Stimulated activated naive CD8-positive, alpha-beta T cell treated with anti-CD3 and anti-CD28 coated beads, Interleukin-15, amount 100 ng/mL, for 72 hours (primary cell): ENCODE measurements at places on chromosomes 12 and 14.

DNA sequence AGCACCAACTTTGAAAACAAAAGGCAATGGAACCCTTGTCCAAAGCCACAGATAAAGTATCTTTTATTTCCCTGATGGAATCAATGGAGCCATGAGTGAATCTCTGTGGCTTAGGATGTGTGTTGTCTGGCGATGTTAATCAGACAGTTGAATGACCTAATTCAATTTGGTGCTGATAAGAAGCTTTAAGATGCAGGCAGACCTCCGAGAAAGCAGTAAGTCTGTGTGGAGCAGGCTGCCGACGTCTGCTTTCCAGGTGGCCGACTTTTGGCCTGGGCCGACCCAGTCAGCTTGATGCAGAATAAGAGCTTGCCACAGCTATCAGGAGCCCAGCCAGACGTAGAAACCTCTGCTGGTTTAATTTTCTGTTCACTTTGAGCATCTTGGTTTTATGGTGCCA, 21.1 kb upstream of the TMEM132C start:
- DNase-seq: no peak

DNA sequence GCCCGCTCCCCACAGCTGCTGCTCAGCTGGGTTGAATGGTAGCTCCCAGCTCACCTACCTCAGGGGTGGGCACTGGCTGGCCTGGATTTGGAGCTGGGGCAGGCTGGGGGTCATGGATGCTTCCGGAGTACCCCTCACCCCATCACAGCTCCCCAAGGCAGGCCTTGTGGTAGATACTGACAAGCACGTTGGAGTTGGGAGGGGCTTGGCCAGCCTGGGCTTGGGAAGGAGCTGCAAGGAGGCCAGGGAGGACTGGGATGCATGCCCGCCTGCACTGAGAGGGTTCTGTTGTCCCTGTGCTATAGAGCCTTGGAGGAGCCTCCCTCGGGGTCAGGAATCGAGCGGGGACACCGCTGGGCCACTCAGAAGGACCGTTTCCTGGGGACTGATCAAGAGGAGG, 14.2 kb downstream of the TMEM63C start:
- no peak for DNase-seq

DNA sequence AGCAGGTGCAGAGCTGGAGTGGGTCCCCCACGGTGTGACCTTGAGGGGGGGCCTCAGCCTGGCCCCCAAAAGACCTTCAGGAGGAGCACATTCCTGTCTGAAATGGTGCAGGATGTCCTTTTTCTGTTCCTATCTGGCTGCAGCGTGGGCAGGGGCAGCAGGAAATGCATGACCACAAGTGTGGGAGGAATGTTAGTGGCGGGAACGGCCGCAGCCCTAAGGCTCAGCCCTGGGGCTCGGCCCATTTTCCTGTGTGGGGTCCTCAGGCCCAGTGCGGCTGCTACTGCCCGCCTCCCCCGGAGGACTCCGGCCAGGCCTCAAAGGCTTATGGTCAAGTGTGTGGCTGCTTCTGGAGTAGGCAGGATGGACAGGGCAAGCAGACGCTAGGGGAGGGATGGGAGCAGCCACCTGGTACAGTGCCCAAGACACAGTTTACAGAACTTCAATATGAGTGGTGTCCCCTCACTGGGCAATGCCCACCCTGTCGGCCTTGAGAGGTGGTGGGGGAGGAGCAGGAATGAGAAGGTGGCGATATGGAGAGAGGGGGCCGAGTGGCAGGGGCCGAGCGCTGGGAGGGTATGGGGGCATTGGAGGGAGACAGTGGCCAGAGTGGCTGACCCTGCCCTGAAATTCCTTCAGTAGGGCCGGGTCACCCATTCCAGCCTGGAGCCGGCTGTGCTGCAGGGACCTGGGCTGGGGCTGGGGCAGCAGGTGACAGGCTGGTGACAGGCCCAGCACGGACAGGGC, 137.4 kb downstream of the CALM1 start:
- no peak for DNase-seq

- DNase-seq: no peak
These were observed 108.5 kb downstream of the DUSP6 start for GRCh38 chr12:89243771-89244170.

DNA sequence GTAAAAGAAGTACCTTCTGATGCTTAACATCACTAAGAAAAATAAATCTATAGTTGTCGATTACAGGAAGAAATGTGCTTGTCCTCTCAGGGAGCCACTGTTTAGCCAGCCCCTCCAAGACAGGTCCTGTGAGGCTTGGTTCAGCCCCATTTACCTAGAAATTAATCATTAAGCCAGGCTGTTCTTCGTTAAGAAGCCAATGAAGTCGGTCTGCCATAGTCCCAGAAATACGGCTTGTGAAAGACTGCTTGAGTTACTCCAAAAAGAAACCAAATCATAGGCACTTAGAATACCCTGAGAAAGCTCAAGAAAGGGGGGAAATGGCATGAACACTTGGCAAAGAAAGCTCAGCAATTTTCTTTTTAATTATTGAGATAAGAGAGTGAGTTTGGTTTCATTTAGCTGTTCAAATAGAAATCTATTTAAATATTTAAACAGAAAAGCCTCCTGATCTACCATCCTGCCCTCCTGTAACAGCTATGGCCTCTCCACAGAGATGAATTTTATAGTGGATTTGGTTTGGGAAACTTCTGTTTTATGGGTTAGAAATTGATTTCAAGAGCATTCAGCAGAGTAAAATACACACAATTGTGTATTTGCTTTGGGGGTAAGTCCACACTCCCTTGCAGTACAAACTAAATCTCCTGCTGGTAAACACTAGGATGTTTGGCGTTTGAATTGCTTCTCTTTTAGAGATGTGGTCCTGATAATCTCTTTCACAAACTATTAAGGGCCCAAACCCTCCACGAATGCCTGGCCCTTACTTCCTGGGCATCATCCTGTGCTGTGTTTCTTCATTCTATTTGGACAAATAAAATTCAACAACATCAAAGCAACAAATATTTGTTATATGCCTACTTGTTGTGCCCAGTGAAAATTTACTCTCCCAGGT, 234.4 kb downstream of the SEC23A start:
- DNase-seq: no peak

GRCh38 chr14:80850197-80850814, 91.2 kb downstream of the CEP128 start:
- no peak for DNase-seq

- DNase-seq: no peak
These were observed 210.1 kb upstream of the EEA1 start for GRCh38 chr12:93139028-93139665.

GRCh38 chr14:66511849-66512248, 3.9 kb downstream of the GPHN start:
- no peak for DNase-seq
